ENCODE measurements at places on chromosomes 5 and 9.

DNA sequence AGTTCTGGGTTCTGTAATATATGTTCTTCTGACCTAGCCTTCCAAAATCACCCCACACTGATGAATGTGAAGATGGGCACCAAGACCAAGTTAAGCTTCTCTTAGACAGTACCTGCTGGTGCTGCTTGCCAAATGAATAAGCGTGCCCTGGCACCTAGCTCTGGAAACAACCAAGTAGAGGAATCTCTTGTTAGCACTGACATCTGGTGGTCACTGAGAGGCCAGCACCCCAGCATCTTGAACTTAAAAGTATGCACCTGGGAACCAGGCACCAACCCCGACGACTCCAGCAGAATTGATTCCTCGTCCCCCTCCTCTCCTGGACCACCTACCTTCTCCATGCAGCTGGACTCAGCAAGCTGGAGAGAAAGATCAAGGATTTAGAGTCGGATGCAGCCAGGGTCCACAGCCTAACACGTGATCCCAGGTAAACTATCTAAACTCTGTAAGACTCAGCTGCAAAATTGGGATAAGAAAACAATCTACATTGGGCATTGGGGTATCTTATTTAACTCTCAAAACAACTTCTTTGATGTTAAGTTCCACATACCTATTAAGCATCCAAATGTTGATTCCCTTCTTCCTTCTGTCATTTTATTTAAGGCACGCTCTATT lies 89.8 kb downstream of the SLC1A3 start:
- H3K4me1 ChIP-seq, result no peaks in the 10 kb centered on the region
- peaks cover 34% of the 10 kb centered on the region for H3K27me3 ChIP-seq
- no peak overlapping the region for H3K27ac ChIP-seq
- H3K4me3 ChIP-seq, result no peak overlapping the region
- no peak for DNase-seq

GRCh38 chr5:178460598-178460997 lies 129.6 kb downstream of the COL23A1 start:
- H3K4me1 ChIP-seq, result no peaks in the 10 kb centered on the region
- H3K36me3 ChIP-seq, result no peaks in the 10 kb centered on the region
- peaks cover 20% of the 10 kb centered on the region for H3K27me3 ChIP-seq
- H3K4me3 ChIP-seq, result no peak overlapping the region

DNA sequence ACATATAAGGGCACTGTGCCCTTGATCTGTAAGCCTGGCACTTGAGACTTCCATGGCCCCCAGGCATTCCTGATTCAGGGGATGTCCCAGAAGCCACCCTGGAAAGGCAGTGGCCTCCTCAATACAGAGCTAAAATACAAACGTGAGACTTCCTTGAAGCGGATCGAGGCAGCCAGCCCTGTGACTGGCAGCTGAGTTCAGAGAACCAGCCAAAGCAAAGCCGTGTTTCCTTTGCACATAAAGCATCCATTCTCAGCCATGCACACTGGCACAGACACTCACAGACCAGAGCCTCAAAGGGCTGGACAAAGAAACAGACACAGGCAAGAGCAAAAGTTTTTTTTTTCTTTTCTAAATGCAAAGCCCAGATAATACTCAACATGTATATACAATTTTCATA lies 18.8 kb upstream of the CPEB4 start:
- H3K4me1 ChIP-seq, result peaks cover 5% of the 10 kb centered on the region
- no peak overlapping the region for H3K4me3 ChIP-seq
- no peak for DNase-seq
- H3K36me3 ChIP-seq, result no peaks in the 10 kb centered on the region
- no peak overlapping the region for H3K27ac ChIP-seq
- peaks cover 19% of the 10 kb centered on the region for H3K27me3 ChIP-seq

- no peak for DNase-seq
- no peaks in the 10 kb centered on the region for H3K27me3 ChIP-seq
- no peak overlapping the region for H3K27ac ChIP-seq
- no peaks in the 10 kb centered on the region for H3K36me3 ChIP-seq
Observed at GRCh38 chr5:34045023-34045422, 2.0 kb upstream of the C1QTNF3 start.
